ENCODE measurements at places on chromosomes 4 and X.

GRCh38 chr4:180665994-180666824, 1577.0 kb upstream of the TENM3 start:
- no peak for DNase-seq

GRCh38 chrX:3994315-3994714, 280.9 kb upstream of the PRKX start:
- DNase-seq = no peak

GRCh38 chrX:154990496-154990895, 32.0 kb downstream of the F8 start:
- DNase-seq = no peak

DNA sequence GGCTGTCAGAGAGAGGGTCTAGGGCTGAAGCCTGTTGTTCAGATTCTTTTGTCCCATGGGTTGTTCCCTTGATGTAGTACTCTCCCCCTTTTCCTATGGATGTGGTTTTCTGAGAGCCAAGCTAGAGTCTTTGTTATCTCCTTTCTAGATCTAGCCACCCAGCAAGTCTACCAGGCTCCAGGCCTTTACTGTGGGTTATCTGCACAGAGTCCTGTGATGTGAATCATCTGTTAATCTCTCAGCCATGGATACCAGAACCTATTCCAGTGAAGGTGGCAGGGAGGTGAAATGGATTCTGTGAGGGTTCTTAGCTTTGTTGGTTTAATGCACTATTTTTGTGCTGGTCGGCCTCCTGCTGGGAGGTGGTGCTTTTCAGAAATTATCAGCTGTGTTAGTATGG, 109.5 kb downstream of the PRR32 start:
- no peak for DNase-seq

DNA sequence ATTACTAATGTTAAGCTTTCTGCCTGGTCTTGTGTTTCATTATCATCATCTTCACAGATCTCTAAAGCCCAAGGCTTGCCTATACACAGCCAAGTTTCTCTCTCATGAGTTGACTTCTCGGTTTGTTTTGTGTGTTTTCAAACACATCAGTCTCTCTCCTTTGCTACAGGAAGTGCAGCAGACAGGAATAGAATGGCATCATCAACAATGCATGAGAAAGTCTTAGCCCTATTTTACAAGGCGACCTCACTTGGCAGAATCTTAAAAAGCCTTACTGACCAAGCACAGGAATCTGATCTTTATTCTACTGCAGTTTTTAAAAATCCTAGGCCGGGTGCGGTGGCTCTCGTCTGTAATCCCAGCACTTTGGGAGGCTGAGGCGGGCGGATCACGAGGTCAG, 36.8 kb downstream of the CC2D2A start:
- DNase-seq = no peak

- no peak for DNase-seq
Measured at GRCh38 chr4:184854673-184855072, 28.9 kb upstream of the ACSL1 start.
